ENCODE measurements at places on chromosomes 2 and 18.

GRCh38 chr2:7444626-7445025 lies 527.4 kb downstream of the RNF144A start:
- DNase-seq: no peak

GRCh38 chr2:47483191-47483590 lies 80.2 kb downstream of the MSH2 start:
- DNase-seq: no peak

DNA sequence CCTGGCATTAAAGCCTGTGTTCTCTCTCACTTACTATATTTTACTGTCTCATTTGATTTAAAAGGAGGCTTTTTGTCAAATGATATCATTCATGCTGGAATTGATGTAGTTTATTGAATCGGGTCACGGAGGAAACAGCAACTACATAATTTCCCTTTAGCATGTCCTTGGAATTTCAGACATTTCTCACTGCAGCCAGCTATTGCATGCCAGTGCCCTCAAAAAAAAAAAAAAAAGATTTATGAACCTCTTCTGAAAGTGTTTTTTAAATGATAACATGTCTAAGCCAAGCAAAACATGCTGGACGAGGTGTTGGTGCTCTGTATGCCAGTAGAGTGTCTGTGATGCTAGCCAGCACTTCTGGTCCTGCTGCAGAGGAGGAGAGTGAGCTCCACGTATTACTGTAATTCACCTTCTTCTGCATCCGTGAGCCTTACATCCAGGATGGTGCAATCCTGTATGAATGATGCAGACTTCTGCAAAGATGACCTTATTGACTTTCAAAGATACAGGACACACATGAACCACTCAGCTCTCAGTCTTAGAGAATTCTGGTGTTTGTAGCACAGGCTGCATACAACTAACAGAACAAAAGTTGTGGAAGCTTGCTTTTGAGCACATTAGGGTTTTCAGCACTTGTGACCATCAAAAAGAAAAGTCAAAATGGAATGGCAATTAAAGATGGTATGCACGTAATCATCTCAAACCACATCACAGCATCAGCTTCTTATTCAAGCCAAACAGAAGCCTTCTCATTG lies 31.1 kb downstream of the UGP2 start:
- DNase-seq: no peak

DNA sequence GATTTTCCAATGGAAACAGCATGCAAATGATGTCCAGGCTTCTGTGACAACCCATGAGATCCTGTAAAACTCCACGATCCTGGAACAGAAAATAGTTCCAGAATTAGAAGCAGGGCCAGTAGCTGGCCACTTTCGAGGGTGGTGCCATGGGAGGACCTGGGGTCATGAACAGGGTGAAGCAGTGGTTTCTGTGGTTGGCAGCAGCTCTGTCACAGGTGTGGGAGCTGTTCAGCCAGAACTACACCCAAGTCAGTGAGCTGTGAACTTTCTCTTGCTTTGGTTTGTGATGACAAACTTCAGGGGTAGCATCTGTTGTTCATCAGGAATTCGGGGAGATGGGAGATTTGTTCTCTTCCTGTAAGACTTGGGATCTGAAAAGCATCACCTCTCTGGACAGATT lies 314.4 kb upstream of the NT5C1B start:
- no peak for DNase-seq

DNA sequence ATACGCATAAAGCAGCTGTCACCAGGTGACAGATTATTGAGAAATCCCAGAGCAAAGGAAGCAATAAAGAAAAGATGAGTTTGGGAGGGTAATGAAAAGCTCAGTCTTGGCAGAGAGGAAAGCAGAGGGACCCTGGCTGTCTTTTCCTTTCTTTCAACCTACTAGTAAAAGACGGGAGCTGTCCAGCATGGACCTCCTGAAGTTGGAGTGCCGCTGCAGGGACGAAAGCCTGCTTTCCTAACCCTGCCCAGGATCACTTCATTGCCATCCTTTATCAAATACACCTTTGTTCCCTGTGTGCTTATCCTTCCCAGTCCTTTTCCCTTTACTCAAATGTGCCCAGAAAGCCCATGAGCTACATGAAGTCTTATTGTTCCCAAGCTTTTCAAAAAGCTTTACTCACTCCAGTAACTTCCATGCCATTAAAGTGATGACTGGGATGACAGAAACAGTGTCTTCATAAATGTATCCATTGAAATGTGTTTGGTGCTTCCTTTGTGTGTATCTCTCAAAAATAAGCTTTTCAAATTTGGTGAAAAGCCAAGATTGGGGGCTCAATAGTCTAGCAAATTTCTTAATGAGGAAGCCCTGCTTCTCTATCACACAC lies 3.7 kb upstream of the SPR start:
- no peak for DNase-seq

DNA sequence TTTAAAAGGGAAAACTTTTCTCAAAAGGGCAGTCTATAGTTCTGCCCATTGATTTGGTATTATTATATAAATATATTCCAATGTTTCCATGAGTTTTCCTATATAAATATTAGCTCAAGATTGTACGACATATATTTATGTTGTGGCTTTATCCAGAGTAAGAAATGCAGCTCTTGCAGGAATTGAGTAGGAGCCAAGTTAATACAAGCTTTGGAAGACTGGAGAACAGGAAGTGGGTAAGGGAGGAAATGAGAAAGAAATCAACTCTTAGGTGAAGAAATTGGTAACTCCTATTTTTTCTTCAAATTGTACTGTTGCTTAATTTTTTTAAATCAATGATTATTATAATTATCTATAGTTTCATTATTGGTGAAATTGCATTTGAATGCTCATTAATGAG lies 105.4 kb upstream of the FAM117B start:
- no peak for DNase-seq

DNA sequence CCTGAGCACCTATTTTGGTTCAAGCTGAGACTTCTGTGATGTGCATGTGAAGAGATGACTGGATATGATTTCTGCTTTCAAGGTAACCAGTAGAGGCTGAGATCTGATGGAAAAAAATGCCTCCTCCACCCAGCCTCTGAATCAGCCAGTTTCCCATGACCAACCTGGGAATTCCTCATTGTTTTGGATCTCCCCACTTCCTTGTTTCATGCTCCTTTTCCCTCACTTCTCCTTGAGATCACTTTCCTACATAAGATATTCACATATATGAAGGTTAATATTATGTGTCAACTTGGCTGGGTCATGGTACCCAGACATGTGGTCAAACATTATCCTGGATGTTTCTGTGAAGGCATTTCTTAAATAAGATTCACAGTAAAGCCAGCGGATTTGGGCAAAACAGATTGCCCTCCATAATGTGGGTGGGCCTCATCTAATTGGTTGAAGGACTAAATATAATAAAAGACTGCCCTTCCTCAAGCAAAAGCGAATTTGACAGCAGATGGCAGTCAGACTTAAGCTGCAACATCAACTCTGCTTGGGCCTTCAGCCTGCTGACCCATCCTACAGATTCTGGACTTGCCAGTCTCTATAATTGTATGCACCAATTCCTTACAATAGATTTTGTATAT lies 379.4 kb downstream of the TNS1 start:
- DNase-seq: no peak

DNA sequence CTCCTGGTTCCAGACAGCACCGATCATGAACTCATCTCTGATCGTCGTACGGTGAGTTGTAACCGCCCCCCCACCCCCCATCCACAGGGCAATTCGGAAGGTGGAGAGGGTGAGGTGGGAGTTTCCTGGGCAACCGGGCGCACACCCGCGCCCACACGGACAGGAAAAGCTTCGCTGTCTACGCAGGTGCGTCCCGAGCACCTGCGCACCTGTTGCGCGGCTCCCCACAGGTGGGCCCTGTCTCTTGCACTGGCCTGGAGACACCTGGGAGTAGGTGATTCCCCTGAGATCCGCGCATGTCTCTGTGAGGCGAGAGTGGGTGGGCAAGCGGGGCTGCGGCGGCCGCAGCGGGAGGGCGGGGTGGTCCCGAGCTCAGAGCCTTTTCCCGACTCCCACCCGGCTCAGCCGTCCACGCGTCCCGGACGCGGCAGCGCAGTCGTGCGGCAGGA lies 459 bp upstream of the ATP6V1C2 start:
- no peak for DNase-seq

- no peak for DNase-seq
Measured at GRCh38 chr18:4208366-4208765, 246.7 kb downstream of the DLGAP1 start.

DNA sequence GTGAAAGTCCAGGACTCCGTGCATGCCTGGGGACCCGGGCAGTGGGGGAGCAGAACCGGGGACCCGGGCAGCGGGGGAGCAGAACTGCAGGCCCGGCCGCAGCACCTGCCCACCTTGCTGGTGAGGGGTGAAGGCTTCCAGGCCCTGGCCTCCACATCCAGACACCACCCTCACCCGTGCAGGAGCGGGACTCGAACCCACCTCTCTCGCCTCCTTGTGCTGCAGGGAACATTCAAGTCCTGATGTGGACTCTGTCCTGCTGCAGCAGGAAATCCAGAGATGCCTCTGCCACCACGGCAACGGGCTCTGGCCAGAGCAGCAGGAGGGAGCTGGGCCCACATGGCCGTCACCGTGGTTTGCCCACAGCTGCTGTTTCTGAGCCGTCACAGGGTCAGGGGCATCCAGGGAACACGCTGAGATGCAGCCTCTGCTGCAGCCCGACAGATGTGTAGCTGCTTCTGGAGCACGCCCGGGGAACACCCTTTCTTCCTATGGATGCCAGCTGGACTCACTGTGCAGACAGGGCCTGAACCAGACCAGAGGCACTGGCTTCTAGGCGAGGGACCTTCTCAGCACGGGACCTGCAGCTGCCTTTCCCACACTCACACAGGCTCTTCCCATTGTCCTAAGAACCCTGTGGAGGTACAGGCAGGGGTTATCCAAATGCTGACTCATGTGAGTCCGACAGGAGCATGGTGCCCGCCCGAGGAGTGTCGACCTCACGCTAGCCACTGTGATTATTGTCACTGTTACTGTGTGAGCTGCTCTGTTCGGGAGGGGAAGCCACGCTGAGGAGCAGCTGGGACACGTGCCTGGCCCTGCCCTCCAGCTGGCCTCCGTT lies 89.2 kb upstream of the CTDP1 start:
- DNase-seq: no peak

- no peak for DNase-seq
Measured at GRCh38 chr2:119315241-119315925, 51.3 kb downstream of the C2orf76 start.

DNA sequence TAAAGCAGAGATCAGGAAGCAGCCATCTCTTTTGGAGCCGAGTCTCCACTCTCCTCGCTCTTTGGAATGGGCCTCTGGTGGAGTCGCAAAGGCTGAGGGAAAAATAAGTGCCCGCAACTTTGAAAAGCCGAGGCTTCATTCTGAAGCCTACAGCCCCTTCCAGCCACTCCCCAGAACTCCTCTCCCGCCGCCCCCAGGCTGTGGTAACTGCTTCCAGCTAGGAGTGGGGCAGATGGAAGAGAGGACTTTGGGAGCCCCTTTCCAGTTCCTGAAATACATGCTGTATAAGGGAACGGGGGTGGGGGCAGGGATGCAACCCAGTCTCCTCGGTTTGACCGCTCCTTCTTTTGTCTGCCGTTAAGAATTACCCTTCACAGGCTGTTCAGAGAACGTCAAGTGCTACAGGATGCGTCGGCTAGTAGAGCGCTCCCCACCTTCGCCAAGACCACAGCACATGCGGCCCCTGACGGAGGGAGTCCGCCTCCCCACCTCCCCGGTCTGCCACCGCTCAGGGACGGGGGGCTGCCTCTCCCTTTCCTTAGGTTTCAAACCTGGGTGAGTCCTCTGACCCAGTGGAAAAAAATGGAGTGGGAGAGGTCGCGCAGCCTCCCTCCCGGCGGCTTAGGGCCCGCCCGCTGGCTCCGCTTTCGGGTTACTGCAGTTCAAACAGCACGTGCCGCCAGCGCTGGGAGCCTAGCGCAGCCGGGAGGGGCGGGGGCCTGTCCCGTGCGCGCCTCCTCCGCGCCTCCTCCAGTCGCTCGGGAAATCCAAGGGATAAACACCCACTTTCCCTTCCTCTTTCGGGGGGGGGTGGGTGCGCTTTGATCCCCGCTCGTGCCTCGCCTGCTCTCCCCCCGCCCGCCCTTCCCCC lies 4.9 kb downstream of the CYP26B1 start:
- DNase-seq: no peak

GRCh38 chr18:80109676-80110078 lies 615 bp downstream of the ADNP2 start:
- no peak for DNase-seq

DNA sequence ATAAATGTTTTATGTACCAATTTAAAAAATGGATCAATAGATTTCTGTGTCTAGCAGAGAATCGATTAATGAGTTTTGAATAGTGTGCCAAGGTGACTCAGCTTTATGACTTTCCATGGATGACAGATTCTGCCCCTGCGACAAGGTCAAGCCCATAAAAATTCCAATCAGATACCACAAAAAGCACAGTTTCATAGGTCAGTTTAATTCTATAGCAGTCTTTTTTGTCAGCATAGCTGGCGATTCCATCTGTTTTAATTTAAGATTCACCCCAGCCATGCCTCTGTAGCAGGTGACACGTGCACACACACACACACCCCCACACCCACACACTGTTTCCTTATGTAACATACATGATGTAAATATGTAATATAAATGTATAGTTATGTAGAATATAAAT lies 28.9 kb downstream of the RAB31 start:
- no peak for DNase-seq

DNA sequence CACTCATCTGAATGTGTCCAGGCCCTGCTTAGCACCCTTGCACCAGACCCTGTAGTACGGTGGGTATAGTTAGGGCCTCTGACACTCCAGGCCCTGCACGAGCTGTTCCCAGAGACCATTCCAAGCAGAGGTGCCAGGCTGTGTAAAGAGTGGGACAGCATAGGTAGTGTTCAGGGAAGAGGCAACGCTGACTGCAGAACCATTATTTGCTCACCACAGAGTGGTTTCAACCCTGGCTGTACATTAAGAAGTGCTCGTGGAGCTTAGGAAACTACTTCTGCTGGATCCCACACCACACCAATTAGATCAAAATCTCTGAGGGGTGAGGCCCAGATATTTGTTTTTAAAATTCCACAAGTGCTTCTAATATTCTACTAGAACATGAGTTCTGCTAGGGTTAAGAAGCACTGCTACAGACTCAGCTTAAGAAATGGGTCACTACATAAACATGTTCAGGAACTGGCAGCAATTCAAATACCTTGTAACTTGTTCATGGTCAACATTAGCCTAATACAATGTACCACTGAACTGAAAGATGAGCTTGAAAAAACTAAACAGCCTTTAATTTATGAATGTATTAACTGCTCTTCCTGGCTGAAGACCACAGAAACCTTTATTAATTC lies 183.0 kb downstream of the MYO5B start:
- DNase-seq: no peak

- no peak for DNase-seq
Measured at GRCh38 chr2:113886479-113887008, 3.3 kb upstream of the ACTR3 start.

- no peak for DNase-seq
Measured at GRCh38 chr2:9747396-9747795, 95.9 kb upstream of the TAF1B start.

GRCh38 chr2:131156452-131157149 lies 51.5 kb downstream of the PLEKHB2 start:
- no peak for DNase-seq

DNA sequence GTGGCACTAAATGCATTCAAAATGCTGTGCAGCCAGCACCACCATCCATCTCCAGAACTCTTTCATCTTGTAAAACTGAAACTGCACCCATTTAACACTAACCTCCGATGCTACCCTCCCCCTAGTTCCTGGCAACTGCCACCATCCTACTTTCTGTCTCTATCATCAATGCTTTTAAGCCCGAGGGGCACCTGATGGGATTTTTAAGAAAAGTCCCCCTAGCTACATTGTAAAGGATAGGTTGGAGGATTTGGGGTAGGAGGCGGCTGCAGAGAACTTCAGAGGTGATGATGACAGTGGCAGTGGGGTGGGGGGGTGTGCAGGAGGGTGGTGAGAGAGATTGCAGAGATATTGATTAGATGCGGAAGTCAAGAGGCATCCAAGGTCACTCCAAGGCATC lies 10.8 kb upstream of the YWHAQ start:
- no peak for DNase-seq

GRCh38 chr2:10230499-10230898 lies 72.2 kb upstream of the HPCAL1 start:
- no peak for DNase-seq

Data from activated T-helper 1 cell treated with Interleukin-2 at 50 U/mL for 16 hours (primary cell).